ENCODE measurements at places on chromosomes 7 and 10.

DNA sequence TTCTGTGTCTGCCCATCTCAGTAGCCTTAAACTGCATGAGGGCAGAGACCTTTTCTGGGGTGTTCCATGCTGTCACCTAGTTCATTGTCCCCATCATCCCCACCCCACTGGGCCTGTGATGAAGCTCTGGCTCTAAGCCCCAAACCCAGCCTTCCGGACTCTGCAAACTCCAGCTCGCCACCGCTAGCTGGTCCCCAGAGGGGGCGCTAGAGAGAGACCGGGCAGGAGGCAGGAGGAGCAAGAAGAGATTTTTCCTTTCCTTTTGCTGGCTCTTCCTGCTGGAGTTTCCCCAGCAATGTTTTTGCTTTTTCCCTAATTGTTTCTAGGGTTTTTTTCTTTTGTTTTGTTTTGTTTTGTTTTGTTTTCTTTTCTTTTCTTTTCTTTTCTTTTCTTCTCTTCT lies 234.4 kb downstream of the TEX36 start:
- no peak for DNase-seq

GRCh38 chr7:38168890-38169570 lies 9.0 kb upstream of the STARD3NL start:
- no peak for DNase-seq

DNA sequence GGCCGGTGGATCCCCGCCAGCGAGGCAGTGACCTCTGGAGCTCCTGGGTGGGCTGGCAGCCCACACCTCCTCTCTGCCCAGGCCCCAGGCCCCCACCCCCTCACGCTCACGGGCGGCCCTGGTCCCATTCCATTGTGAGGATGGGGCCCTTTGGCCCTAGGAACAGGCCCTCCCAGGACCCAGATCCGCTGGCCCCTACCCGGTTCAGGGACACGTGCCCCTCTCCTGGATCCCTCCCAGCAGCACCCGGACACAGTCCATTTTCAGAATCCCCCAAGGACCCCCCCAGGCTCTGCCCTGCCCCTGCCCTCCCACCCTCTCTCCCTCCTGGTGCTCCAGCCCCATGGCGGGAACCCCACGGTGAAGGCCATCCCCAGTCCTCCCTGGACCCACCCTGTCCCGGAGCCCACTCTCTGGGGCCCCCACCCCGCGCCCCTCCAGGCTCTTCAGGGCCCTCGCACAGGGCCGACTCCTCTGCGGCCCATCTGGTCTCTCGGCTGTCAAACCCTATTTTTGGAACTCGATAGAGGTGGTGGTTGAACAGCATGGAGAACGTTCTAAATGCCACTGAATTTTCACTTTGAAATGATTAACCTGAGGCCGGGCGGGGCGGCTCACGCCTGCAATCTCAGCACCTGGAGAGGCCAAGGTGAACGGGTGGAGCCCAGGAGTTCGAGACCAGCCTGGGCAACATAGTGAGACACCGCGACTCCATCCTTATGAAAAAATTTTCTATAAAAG lies 8.1 kb downstream of the ADAP1 start:
- no peak for DNase-seq

- no peak for DNase-seq
Observed at GRCh38 chr7:90726623-90727022, 130.5 kb downstream of the CDK14 start.

GRCh38 chr7:27930910-27931476 lies 191.0 kb downstream of the TAX1BP1 start:
- DNase-seq, result no peak

DNA sequence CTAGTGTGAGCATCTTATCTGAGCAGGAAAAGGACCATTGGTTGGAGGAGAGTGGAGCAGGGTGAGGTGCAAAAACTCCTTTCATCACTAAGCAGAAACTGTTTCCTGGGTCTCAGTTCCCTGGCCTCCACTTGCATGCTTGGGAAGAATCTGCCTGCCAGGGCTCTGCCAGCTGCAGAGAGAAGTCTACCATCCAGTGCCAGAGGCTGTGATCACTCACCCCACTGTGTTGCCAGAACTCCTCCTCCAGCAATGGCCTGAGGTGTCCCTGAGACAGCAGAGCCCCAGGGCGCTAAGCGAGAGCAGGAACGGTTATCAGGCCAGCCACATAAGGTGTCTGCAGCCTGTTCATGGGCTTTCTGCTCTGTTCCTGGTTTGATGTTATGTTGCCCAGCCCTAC lies 991.4 kb downstream of the CCSER2 start:
- no peak for DNase-seq

GRCh38 chr7:140624392-140625191 lies 16.0 kb downstream of the DENND2A start:
- DNase-seq, result no peak

- no peak for DNase-seq
Observed at GRCh38 chr7:85673876-85674275, 487.0 kb upstream of the SEMA3D start.

GRCh38 chr10:7707102-7707501 lies 4.0 kb downstream of the ITIH2 start:
- DNase-seq, result no peak

GRCh38 chr10:60314069-60314940 lies 75.4 kb downstream of the ANK3 start:
- no peak for DNase-seq

DNA sequence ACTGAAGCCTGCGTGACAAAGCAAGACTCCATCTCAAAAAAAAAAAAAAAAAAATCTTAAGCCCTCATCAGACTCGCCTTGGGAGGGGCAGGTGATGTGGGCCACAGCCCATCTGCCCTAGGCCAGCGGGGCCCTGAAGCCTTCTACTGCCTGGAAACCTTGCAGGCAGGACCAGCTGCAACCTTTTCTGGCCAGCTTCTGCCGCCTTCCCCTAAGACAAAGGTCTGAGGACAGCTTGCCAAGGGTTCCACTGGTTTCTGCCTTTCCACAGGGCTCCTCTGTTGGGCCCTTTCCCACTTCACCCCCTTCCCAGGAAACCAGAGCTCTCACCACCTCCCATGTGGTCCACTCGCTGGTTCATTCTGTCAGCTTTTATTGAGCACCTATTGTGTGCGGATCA lies 35.2 kb downstream of the UBTD1 start:
- no peak for DNase-seq

DNA sequence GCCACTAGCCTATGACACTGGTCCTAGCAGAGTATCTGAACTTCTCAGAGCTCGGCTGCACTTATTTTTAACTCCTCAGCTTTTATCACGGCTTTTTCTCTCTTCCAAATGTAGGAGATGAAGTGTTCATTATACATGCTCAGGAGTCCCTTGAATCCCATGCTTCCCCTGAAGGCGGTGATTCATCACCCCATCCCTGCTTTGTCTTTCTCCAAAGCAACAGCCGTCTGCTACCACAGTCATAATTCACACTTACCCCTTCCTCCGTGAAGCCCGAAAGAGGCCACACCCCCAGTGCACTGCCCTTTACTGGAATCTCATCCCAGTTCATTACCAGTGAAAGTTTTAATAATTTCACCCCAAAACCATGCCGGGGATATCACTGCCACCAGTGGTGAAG lies 301.5 kb upstream of the SHH start:
- DNase-seq, result no peak

- DNase-seq, result no peak
Observed at GRCh38 chr10:24790599-24790998, 66.9 kb upstream of the ARHGAP21 start.

DNA sequence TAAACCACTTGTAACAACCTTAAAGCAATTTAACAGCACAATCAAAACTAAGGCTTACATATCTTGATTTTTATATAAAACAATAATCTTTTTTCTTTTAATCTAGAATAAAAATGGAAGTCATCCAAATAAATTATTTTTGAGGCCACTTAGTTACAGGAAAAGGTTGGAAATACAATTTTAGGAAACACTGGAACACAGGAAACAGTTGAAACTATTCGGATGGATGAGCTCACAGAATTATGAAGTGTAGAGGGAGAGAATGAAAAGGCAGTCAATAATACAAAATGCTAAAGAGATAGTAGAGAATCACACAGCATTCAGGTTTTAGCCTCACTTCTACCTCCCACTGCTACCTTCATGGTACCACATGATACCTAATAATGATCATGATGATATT lies 124.2 kb downstream of the SEMA3D start:
- DNase-seq, result no peak

GRCh38 chr7:125670926-125671572 lies 741.4 kb upstream of the POT1 start:
- no peak for DNase-seq

- DNase-seq, result no peak
Observed at GRCh38 chr7:152347888-152348287, 87.9 kb downstream of the KMT2C start.

DNA sequence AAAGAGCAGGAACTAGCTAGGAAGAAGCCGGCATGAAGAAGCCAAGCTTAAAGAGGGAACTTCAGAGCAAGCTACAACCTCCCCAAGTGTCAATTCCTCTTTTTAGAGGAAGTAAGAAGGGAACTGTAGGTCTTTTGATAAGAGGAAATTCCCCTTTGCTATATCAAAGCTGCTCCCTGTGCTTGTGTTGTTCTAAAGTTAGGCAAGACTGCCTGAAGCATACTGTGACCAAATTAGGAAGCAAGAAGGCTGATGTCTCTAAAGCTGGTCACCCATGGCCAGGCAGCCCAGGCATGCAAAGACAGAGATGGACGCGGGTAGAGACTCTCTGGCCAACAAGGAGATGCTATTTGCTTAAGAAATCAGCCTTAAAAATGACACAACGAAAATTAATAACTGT lies 87.9 kb downstream of the RNF216 start:
- DNase-seq, result no peak

DNA sequence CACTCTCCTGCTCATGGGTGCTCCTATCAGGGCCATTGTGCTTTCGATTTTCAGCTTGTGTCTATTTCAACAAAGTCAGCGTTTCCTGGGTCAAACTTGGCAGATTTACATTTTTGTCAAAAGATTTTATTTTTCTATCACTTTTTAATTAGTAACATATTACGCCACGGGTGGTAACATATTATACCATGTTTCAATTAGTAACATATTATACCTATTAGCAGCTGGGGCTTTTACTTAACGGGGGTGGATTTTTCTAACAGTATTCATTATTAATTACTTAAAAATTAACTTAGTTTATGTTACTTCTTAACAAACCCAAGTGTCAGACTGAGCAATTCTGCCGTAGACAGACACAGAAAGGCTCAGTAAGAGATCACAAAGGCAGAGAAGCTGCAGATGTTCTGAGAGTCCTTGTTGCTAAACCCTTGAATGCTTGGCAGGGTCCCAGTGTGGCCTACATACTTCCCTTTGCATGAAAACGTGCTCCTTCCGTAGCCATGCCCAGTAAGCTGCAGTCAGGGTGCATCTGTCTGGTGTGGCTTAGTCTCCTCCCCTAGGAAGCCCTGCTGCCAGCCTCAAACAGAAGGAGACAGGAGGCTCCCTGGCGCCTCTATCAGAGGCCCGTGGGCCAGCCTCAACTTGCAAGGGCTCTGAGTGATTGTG lies 263.1 kb upstream of the CXCL12 start:
- DNase-seq, result no peak

GRCh38 chr10:6938384-6938783 lies 358.3 kb upstream of the PRKCQ start:
- DNase-seq, result no peak

- DNase-seq, result no peak
Observed at GRCh38 chr10:90784771-90785170, 73.1 kb downstream of the HTR7 start.

GRCh38 chr10:106567629-106568028 lies 596.9 kb downstream of the SORCS1 start:
- no peak for DNase-seq

DNA sequence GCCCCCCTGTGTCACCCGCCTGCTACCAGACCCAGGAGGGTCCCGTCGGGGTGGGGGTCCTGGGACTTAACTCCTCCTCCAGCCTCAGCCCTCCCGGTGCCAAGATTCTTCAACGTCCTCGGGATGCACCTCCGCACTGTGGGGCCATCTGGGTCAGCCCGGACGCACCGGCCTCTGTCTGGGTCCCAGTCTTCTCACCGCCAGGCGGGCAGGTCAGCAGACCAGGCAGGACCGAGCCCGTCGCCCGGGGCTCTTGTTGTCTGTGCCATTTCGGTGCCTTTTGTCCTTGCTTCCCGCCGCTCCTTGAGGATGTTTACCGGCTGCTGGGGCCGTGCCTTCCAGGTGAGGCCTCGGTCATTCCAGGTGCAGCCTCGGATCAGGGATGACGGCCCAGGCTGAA lies 32.1 kb upstream of the PSMG3 start:
- DNase-seq, result no peak

GRCh38 chr7:128071801-128072200 lies 40.6 kb upstream of the LRRC4 start:
- no peak for DNase-seq

DNA sequence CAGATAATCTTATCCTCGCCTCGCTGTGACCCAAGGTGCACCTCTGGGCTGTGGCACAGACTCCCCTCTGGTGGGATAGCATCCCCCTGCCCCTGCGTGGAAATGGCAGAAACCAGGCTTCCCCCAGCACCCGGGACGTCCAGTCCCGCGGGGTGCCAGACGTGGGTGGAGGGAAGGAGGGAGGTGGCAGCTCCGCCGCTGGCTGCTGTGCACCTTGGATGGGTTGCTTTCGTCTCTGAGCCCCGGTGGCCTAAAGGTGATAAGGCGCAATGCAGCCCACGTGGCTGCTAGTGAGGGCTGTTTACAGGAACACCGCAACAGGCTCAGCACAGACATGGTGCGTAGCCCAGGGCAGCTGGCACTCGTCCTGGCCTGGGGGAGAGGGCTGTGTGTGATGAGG lies 13.6 kb upstream of the PDGFA start:
- no peak for DNase-seq

GRCh38 chr7:13279854-13280435 lies 592.5 kb downstream of the ARL4A start:
- DNase-seq, result no peak

GRCh38 chr7:47039089-47039648 lies 542.7 kb downstream of the TNS3 start:
- DNase-seq, result no peak

DNA sequence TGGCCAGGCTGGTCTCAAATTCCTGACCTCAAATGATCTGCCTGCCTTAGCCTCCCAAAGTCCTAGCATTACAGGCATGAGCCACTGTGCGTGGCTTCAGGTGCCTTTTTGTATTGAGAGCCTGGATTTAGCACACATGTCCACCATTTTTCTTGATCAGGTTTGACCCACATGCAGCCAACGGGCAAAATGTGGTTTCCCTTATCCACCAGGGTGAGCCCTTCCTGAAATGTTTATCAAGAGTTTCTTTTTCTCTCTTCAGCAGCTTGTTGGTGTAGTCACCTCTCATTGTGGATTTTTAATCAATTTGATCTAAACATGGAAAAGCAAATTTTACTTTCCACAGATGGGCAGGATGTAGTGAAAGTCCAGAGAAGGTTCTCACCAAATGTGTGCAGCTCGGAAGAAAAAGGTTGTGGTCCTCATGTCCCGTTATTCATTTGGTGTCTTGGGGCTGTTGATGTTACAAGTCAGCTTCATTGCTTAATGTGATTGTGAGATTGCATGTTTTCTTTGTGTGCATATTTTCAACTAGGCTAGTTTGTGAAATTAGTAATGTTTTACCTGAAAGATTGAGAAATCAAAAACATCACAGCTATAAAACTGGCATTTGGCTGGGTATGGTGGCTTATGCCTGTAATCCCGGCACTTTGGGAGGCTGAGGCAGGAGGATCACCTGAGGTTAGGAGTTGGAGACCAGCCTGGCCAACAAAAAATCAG lies 28.9 kb downstream of the GUSB start:
- DNase-seq, result no peak

- DNase-seq, result no peak
Observed at GRCh38 chr7:96794063-96794462, 84.4 kb upstream of the SEM1 start.

- DNase-seq, result no peak
Observed at GRCh38 chr10:35541720-35542119, 63.4 kb upstream of the GJD4 start.
